Bronchial epithelial cell (primary cell): ENCODE measurements at places on chromosomes 11 and 22.

GRCh38 chr11:102357116-102357515 is 10.1 kb downstream of the BIRC2 start:
- no peak for DNase-seq

DNA sequence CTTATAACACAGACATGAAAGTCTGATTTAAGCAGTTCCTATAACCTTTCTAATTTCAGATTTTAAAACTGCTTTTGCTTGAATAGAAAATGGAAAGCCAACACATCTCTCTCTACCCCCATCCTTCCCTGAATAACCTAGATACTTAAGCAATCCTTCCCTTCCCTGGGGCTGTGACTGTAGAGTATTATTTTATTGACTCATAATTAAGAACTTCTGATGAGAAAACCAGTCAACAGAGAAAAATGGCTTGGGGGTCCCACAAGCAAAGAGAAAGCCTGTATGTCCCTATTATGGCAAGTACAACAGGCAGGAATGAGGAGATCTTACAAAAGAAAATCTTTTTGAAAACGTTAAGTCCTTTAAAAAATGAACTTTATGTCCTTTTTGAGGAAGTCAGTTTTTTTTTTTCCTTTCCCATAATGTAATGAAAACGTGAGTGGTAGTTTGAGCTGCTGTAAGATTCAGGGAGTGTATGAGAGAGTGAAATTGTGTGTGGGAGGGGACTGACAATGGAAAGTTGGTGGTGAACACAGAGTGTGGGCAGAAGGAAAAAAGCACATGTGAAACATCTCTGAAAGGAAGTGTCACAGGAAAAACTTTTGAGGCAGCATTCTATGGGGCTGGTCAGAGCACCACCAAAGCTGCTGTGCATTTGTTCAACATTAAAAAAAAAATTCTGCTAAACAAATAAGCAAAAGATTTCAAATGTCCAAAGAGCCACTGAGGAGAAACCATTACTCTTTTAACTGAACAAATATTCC is 154.6 kb downstream of the MAML2 start:
- DNase-seq = peak; percentile 86

GRCh38 chr22:48507171-48507570 is 1320.5 kb downstream of the BRD1 start:
- DNase-seq = no peak

- DNase-seq = no peak
Observed at GRCh38 chr11:117618982-117619355, 178.0 kb downstream of the DSCAML1 start.

GRCh38 chr11:111542606-111543275 is 2.2 kb downstream of the LAYN start:
- no peak for DNase-seq

DNA sequence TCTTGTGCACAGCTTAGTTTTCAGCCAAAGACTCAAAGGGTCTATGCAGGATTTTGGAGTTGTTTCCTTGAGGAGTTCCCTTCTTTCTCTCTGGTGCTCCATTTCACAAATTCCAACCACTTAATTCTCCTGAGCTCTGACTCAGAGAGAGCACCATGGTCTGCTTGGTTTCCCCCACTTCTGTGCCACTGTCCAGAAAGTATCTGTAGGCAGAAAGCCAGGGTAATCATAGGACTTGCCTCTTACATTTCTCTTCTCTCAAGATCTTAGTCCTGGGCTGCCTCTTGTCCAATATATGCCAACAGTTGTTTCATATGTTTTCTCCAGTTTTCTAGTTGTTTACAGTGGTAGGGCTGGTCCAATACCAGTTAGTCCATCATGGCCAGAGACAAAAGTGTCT is 6.4 kb upstream of the MRGPRD start:
- no peak for DNase-seq

DNA sequence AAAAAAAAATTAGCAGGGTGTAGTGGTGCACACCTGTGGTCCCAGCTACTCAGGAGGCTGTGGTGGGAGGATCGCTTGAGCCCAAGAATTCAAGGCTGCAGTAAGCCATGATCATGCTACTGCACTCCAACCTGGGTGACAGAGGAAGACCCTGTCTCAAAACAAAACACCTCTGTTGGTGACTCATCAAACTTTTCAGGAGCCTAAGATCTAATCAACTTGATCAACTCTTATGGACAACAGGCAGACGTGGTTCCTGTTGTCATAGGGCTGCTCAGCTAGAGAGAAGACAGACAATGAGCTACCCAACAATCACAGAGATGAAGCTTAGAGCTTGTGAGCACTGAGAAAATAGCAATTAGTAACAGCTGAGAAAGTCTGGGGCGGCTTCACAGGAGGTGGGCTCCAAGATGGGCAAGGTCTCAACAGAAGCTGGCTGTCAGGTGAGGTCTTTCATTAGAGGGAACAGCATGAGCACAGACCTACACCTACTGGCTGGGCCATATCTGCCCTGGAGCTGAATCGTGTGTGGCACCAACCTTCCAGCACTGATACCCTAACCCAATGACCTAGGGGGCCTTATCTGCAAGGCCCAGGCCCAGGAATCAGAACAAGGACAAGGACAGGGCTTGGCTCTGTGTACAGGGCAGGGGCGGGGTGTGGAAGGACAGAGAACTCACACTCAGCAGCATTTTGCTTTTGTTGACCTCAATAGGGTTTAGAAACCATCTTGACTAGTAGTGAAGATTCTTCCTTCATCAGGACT is 7.2 kb upstream of the UCP3 start:
- no peak for DNase-seq

GRCh38 chr11:81301166-81301830 is 1432.4 kb downstream of the FAM181B start:
- no peak for DNase-seq

DNA sequence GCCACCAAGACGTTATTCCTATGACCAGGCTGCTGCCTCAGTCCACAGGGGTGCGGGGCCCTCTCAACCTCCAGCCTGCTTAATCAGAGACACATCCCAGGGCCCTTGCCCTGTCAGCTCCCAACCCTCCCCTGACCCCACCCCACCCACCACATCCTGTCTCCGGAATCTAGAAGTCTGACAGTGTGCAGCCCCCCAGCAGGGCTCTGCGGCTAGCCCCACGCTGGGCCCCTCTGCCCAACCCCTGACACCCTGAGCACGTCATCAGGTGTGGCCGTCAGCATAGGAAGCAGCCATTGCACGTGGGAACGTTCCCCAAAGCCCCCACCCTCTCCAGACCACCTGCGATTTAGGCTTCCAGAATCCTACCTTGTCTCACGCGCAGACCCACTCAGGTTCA is 34.3 kb upstream of the IGSF9B start:
- DNase-seq = no peak

DNA sequence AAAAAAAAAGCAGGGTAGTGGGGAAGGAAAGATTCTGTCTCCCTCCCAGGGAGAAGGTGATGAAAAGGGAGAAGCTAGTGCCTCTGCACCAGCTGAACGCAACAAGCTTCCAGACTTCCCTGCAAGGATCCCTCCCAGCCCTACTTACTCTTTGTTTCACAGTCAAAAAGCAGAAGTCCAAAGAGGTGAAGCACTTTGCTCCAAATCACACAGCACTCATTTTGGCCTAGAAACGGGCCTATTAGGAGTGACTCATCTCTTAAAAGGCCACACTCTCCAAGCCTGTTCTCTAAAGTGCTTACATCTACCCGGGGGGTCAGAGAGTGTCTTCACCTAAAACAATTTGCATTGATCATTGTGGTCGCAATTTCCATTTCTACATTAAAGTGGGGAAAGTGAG is 17.7 kb upstream of the GRK3 start:
- DNase-seq = no peak

DNA sequence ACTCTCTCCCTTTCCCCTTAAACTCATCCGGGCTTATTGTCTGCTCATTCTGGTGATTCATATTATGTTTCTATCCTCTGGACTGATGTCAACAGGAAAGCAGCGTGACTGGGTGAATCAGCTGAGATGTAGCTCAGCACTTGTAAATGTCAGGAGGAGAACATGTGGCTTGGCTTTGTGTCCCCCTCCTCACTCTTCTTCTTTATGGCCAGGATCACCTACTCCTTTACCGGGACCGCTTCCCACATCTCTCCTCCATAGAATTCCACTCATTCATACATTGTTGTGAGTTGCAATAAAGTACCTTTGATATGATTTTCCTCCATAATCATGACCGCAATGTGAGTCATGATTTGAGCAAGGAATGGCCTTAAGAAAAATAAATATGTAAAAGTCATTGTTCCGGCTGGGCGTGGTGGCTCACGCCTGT is 15.8 kb upstream of the SYN3 start:
- peak; percentile 90 for DNase-seq

GRCh38 chr11:116778556-116778955 is 5.8 kb upstream of the BUD13 start:
- DNase-seq = no peak

DNA sequence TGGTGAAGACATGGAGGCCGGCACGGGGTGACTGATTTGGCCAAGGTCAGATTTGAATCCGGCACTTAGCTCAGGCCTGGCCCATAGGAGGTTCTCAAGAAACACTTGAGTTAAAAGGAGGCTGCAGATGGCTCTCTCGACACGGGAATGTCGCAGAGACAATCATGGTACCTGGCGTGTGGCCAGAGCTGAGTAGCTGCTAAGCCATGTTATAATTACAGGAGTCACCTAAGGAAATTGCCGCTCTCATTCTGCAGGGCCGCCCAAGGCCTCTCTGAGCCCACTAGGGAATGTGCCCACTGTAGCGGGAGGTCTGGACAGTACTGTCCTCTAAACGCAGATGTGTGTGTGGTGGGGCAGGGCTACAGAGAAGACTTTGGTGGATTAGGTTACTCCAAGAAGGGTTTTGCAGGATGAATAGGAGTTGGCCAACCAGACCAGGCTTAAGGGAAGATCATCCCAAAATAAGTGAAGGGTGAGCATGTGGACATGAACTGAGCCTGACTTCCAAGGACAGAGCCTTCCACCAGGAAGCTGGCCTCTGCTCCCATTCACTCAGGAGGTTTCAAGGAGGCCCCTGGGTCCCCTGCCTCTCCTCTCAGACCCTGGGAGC is 19.3 kb upstream of the PRR5 start:
- DNase-seq = no peak

- DNase-seq = no peak
Observed at GRCh38 chr11:34968862-34969261, 52.4 kb downstream of the PDHX start.

- DNase-seq = no peak
Observed at GRCh38 chr11:9838229-9838628, 174.4 kb downstream of the SWAP70 start.

DNA sequence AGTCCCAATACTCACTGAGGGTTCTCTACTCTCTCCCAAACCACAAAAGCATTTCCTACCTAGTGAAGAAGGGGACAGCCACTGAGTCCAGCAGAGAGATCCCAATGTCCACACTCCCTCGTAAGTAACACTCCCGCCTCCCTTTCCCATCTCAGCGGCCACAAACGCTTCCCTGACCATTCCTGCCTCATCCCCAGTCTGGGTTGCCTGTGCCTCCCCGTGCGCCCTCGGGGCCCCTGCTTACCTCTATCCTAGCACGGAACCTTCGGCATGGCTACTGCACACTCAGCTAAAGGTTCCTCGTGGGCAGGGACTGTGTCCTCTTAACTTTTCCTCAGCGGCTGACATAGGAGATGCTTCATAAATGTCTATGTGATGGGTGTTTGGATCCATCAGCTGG is 1.5 kb downstream of the UPK2 start:
- no peak for DNase-seq

GRCh38 chr22:40396882-40397281 is 26.5 kb downstream of the SGSM3 start:
- peak; percentile 95 for DNase-seq

- DNase-seq = no peak
Observed at GRCh38 chr11:129996113-129996870, 6.3 kb downstream of the PRDM10 start.

GRCh38 chr11:12770966-12771597 is 96.9 kb downstream of the TEAD1 start:
- DNase-seq = peak; percentile 89

- DNase-seq = no peak
Observed at GRCh38 chr11:31127290-31127689, 242.2 kb downstream of the DCDC1 start.

DNA sequence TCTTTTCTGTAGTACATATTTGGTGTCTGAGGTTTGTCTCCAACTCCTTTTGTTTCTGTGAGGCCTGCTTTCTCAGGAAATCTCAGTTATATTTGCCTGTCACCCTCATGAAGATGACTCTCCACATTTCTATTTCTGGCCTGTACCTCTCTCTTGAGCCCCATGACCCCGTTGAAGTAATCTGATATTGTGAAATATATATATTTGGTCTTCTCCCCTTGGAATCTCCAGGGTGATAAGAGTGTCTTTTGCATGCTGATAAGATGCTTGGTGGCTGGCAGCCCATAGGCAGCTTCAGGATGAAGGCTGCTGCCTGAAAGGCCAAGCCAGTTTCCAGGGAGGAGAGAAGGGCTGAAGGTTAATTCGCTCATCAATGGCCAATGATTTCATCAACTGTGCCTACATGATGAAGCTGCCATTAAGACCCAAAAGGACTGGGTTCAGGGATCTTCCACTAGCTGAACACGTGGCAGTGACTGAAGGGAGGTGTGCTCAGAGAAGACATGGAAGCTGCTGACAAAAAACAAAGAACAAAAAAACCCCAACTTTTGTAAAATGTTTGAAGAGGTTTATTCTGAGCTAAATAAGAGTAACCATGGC is 67.4 kb downstream of the MICAL2 start:
- no peak for DNase-seq
